ENCODE measurements at places on chromosomes 4 and X. TPM values are rescaled to one million over a fixed set of nuclear protein-coding genes. Genes with fewer than 3 reads are reported as not detected.

The PAGE2 gene
- polyA plus RNA-seq, result not detected

The ANAPC4 gene
- 31.7 TPM for polyA plus RNA-seq

The TEX11 gene
- 0.08 TPM for polyA plus RNA-seq

The UFSP2 gene
- polyA plus RNA-seq, result 57.8 TPM

GRCh38 chrX:9532349-9532748 lies 67.5 kb downstream of the TBL1X start:
- DNase-seq, result no peak

DNA sequence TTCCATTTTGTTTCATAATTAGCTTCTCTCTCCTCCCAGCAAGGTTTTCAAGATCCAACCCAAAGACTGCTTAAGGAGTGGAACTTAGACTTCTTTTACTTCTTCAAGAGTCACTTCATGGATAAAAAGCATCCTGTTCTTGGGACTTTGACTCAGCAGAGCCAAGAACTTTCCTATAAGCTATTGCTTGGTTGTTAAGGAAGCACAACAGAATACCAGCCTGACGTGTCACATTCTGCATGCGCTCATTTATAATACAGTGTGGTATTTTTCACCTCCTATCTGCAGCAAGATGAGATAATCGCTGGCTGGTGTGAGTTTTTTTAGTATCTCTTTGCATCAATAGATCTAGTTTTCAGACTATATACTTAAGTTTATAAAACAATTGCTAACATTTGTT lies 152.1 kb downstream of the PALLD start:
- DNase-seq, result no peak

- no peak for DNase-seq
These were observed 98.2 kb downstream of the YIPF7 start for GRCh38 chr4:44553180-44553579.

- peak; percentile 51 for DNase-seq
These were observed 51.2 kb upstream of the KLF3 start for GRCh38 chr4:38612646-38613414.

GRCh38 chr4:99321241-99322191 lies at the start of gene ADH1B:
ADH1B (minus strand) TSS chr4:99321401; CDS start chr4:99321331, 70 bp downstream.
- DNase-seq, result no peak

DNA sequence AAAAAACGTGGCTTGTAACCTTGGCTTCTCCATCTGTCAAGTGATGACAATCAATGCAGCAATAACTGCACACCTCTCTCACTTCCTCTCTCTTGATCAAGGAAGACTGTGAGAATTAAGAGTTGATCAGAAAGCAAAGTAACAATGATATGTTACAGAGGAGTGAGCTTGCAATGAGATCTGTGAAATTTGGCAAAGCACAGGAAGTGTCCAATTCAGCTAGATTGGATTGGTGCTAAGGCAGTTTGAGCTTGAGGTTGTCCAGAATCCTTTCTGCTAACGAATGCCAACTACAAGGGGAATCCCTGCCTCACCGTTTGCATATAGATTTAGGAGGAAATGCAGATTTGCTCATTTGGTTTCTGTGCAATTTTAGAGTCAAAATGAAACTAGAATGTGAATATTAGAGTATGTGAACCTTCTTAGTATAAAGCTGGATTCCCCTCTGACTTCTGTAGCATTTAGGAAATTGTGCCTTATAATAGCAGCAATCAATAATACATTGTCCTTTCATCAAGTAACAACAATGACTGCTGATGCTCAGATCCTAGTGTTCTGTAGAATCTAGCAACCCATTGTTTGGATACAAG lies 346.4 kb downstream of the PTTG2 start:
- DNase-seq, result no peak

DNA sequence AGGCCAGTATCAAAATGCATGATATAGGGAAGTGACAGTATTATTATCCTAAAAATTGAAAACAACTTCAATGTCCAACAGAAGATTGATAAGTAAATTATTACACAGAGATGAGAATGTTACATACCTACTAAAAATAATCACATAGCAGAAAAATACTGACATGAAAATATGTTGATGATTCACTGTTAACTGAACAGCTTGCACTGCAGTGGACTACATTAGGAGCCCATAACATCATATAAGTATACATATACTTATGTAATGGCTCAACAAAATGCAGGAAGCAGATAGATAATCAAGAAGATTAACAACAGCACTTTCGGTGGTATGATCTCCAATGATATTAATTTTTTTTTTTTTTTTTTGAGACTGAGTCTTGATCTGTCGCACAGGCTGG lies 7.1 kb downstream of the CLOCK start:
- DNase-seq, result no peak

- no peak for DNase-seq
These were observed 1.3 kb downstream of the BGN start for GRCh38 chrX:153495903-153496589.

DNA sequence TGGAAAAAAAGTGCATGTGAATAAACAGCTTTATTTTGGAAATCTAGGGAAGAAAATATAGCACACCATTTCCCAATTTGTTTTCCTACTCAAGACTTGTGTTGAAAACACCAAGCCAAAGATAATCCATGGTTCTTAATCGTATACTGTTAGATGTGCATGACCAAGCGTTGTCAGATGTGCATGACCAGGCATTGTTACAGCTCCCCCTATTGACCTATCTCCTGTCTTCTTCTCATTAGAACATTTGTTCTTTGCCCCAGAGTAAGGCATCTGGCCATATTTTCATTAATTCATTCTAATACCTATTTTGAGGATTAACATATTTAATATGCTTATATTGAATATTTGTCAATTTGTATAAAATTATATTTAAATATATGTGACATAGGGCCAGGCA lies 14.4 kb upstream of the VCX start:
- no peak for DNase-seq

- DNase-seq, result no peak
These were observed at the start of gene ARHGAP6 for GRCh38 chrX:11665168-11666111. ARHGAP6 (minus strand) TSS chrX:11665920; CDS start chrX:11664828, 1,092 bp downstream.

Measured in right renal pelvis (tissue), 4 donors.